ENCODE measurements at places on chromosomes 2 and 18.

DNA sequence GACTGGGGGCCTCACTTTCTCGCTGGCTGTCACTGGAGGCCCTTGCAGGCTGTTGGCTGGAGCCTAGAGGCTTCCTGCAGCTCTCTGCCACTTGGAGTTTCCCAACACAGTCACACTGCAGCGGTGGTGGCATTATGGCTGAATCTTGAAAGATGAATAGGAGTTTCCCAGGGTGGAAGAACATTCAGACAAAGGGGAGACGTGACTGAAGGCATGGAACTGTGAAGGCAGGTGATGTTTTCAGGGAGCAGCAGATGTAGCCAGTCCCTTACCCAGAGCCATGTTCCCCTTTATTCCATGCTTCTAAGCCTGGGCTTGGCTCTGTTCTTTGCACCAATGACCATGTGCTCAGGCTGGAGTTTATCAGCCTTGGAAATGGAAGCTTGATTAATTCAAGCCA, 106.7 kb upstream of the BOD1L2 start:
- no peak for DNase-seq

DNA sequence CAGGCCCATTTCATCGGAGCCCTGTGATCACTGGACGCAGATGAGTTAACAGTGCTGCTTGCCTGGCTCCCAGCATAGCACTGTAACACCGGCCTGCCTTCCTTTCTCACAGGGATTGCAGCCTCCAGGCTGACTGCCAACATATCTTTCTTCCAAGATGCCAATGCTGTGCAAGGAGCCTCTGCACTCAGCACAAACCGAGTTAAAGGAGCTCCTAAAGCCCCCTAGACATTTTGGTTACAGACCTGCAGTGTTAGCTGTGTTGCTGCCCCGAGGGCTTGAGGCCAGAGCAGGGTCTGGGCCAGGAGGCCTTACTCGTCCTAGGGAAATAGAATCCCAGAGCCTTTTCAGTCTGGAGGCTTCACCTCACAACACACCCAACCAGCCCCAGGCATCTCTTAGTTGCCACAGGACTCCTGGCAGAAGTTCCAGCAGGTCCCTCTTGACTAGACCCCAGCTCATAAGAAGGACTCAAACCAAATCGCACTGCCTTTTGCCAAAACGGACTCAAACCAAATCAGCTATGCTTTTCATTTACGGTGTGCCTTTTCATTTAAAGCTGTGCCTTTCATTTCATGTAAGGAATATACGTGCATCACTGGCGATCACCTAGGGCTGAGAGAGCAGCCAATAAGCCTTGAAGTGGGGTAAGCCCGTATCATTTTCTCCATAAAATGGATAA, 58.4 kb upstream of the EML4 start:
- DNase-seq: peak; percentile 23

DNA sequence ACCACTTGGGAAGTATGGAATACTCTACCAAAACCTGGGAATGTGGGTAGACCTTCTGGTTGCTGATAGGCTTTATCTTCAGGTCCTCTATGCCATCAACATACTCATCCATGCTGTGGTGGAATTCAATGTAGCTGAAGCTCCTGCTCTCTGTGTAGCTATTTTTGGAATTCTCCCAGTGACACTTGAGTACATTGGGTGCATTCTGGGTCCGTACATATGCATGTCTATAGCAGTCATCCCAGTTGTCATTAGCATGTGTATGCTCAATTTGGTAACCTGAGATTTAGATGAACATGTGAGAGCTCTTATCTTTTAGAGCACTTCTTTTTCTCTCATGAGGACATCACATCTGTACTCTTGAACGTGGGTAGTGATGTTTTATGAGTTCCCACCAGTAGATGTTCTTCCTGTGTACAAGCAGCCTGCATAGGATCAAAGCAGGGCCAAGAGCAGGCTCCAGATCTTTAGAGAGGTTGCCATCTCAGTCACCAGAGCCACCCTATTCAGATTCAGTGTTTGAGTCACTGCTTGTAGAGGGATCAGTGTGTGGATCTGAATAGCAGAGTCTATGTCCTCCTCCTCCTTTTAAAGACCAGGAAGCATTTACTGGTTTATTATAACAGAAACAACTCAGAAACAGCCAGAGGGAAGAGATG, 65.9 kb downstream of the MGAT5 start:
- no peak for DNase-seq

GRCh38 chr2:75666911-75667310, 20.3 kb downstream of the MRPL19 start:
- DNase-seq: no peak

All from EL (cell line).